Neural cell (in vitro differentiated cells): ENCODE measurements at places on chromosomes 12 and 14. TPM values are rescaled to one million over a fixed set of nuclear protein-coding genes. Genes with fewer than 3 reads are reported as not detected.

Gene GLTP
- polyA plus RNA-seq = 18.7 and 25.0 TPM in 2 replicates

Gene MGAT4C
- polyA plus RNA-seq = 20.7 and 25.4 TPM in 2 replicates

Gene RPL10L
- not detected in 2 replicates for polyA plus RNA-seq

Gene MYH6
- polyA plus RNA-seq = not detected in 2 replicates

Gene C1R
- 1.7 and 1.9 TPM in 2 replicates for polyA plus RNA-seq
